ENCODE measurements at places on chromosomes 6 and 20.

- no peak for DNase-seq
Measured at GRCh38 chr6:119483908-119484307, 134.3 kb upstream of the MAN1A1 start.

GRCh38 chr6:97456070-97456469 is 173.1 kb upstream of the MMS22L start:
- DNase-seq = no peak

DNA sequence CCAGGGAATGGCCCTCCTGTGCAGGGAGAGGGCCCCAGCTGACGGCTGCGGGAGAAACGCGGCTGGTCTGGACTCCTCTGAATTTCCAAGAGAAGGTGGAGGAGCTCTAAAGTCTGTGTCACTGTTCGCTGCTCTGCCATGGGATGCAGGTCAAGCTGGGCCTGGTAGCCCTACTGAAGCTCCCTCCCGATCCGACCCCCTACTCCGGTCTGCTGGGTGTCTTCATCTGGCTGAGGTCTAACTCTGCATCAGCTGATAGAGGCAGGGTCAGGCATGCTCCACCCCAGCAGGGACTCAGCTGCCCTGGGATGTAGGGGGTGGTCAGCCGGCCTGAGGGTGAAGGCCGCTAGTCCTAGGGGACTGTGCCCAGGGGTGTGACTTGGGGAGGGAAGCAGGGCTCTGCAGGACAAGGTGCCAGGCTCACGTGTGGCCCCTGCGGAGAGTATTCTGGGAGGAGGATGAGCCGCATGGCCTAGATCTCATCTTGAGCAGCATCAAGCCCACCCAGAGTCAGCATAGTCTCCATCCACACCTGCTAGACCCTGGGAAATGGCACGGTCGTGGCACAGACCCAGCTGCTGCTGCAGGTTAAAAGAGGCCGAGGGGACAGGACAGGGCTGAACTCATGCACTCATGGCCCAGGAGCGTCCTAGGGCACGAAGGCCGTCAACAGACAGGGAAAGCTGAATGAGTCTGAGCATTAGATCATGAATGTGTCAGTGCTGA is 1.4 kb downstream of the CST3 start:
- DNase-seq = no peak

- no peak for DNase-seq
Measured at GRCh38 chr6:36336779-36337241, at the start of gene BNIP5. Gene BNIP5, minus strand, starts transcription at chr6:36336888. Its CDS starts 6,198 bp downstream, at chr6:36330690.

DNA sequence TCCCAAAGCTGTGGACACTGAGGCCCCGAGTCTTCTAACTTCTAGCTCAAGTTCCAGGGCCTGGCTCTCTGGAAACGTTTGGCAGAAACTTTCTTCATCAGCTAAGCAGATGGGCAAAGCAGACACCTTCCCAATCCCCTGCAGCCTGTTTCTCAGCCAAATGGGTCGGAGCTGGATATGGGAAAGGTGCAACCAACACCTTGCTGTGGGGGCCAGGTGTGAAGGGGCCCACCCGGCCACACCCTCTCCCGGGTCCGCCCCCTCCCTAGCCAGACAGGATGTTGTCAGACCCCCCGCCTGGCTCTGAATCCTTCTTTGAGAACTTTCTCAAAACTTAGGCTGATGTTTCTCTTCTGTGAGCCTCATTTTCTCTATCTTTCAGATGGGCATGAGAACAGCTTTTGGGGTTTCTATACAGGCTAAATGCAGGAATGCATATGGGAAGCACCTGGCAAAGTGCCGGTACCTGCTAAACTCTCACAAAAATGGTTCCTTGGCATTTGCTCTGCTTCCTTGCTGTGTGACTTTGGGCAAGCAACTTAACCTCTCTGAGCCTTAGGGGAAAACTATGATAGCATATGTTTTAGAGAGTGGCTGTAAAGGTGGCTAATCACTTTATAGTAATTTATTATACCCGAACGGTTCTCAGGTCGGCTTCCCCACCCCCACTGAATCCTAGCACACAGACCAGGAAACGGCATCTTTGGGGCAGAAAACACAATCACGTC is 1.8 kb downstream of the SNAI1 start:
- DNase-seq = no peak

DNA sequence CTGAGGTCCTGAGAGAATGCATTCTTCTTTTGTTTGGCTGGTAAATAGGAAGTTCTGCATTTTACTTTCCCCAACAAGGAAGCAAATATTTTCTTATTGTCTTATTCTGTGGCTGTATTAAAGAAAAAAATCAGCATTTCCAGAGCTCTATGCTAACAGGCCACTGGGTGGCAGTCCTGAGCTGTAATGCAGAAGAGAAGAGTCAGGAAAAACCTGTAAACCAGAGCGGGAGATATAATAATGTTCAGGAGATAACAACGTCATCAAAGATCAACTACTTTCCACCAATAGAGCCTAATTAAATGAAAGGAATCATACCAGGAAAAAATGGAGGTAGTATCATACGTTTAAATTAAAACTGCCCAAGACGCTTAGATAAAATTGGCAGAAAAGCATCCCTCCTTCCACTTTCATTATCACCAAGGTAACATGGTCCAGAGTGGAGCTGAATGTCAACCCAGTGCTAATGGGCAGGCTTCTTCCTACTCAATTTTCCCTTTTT is 55.6 kb upstream of the CARMIL1 start:
- DNase-seq = peak; percentile 90

- no peak for DNase-seq
Measured at GRCh38 chr6:111808493-111808892, 64.8 kb downstream of the FYN start.

DNA sequence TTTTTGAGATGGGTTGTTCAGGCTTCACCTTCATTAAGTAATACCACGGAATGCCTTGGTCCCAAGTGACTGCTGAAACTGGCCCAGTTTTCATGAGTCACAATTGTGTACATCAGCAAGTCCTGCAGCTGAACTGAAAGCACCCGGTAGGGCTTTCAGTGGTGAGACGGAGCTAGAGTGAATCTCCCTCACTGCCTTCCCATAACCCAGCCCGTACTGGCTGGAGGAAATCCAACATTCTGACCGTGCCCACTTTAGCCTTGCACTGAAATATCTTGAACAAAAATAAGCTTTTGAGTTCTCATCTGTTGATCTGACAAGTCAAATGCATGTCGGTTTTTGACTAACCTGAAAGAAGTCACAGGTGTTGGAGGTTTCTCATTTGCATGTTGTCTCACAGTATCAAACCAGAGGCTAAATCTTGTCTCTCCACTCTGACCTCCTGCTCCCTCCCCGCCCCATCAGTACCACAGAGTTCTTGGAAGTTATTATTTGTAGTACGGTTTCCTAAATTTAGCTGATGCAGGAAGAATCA is 35.9 kb downstream of the DUSP22 start:
- no peak for DNase-seq

- DNase-seq = peak; percentile 70
Measured at GRCh38 chr20:32585011-32585585, at the start of gene NOL4L. Gene NOL4L, minus strand, starts transcription at chr20:32585333. Its CDS starts 443 bp downstream, at chr20:32584890.

DNA sequence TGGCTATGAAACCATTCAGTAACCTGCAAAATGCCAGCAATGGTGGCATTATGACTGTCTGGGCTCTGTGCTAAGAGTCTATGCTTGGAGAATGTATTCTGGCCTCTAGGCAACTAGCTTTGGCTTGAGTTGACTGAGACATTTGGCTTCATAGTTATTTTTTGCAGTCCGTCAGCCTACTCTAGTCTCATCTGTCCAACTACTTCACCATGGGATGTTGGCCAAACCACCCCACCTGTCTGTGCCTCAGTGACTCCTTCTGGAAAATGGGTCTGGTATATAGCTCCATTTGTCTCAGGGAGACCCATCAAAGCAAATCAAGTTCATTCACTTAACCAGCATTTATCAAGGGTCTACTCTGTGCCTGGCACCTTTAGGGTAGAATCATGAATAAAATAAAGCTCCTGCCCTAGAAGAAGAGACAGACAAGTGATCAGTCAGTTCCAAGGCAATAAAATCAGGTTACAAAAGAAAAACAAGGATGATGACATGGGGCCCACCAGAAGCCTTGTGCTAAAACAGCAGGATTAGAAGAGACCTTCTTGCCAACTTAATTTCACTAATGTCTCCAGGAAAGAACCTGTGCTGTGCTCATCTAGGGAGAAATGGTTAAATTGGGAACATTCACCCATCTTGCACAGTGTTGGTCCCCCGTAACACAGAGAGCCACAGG is 102.4 kb upstream of the ARMC2 start:
- no peak for DNase-seq

GRCh38 chr20:38945012-38945411 is 17.1 kb upstream of the DHX35 start:
- DNase-seq = peak; percentile 57

DNA sequence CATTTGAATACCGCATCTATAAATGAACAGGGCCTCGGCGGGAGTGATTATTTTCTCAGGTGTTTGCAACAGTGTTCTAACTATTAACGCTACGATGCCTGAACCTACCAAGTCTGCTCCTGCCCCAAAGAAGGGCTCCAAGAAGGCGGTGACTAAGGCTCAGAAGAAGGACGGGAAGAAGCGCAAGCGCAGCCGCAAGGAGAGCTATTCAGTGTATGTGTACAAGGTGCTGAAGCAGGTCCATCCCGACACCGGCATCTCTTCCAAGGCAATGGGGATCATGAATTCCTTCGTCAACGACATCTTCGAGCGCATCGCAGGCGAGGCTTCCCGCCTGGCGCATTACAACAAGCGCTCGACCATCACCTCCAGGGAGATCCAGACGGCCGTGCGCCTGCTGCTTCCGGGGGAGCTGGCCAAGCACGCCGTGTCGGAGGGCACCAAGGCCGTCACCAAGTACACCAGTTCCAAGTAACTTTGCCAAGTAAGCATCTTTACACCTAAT is 70.9 kb downstream of the HFE start:
- peak; percentile 99 for DNase-seq

DNA sequence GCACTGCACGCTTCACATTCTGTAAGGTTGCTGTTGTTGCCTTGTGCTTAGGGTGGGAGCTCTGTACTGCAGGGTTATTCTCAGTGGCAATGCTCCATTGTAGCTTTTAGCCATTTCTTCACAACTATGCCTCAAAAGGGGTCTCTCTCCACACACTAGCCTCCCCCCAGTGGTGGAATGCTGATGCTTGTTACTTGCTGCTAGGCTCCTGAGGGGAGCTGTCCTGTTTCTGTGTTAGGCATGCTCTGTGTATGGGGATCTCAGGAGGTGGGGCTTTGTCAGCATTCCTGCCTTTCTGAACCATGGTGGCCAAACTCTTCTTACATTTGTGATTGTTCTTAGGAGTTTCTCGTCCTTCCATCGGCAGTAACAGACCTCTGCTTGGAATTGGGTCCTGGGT is 18.8 kb downstream of the TMEM170B start:
- no peak for DNase-seq

DNA sequence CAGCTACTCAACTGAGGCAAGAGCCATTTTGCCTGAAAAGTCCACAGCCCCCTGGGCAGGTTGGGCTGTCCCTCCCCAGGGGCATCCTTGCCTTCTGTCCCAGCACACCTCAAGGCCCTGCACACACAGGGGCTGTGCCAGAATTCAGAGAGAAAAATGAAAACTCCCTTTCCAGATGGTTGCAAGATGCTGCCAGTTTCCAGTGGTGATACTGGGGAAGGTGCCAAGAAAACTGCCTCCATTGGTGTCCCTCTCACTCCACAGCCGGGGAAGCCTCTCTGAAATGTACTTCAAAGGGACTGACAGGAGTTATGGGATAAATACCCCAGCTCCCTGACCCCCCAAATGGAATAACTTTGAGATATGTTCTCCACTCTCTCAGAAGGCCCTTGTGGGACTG is 154.2 kb upstream of the MAFB start:
- no peak for DNase-seq

DNA sequence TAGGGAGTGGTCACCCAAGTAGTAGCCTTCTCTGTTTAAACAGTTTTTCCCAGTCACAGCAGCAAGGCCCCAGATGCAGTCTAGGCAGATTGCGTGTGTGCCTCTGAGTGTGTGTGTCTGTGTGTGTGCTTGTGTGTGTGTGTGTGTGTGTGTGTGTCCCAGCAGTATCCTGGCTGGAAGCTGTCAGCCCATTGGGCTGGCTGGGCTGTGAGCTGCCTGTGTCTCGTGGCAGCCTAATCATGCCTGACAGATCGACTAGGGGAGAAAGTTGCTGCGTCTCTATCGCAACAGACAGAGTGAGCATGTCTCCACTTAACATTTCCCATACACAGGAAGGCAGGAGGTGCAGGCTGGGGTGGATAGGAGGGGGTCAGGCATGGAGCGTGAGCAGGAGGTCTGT is 42.9 kb upstream of the LRFN2 start:
- no peak for DNase-seq

- DNase-seq = no peak
Measured at GRCh38 chr6:25419879-25420278, 140.7 kb downstream of the CARMIL1 start.

DNA sequence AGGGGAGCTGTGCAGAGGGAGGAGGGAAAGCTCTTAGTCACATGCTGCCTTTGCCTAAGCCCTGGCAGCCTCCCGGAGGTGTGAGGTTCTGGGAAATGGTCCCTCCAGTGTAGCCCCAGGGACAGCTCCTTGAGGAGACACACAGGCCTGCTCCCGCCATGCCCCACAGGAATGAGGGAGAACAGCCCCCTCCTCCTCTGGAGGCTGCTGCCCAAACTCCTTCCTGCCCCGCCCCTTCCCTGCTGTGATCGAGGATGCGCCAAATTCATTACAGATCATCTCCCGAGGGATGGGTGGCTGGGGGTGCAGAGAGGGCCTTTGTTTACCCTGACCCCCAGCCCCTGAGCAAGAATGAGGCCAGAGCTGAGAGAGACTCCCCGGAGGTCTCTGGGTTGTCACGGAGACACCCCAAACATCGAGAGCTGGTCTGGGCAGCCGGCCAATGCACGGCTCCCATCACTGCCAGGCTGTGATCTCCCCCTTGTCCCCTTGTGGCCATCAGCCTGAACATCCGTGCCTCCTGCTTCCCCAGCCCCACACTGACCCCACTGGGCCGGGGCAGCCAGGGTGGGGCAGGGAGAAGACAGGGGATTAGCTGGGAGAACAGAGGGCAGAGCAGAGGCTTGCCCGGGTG is 8.4 kb downstream of the CYP21A2 start:
- no peak for DNase-seq

DNA sequence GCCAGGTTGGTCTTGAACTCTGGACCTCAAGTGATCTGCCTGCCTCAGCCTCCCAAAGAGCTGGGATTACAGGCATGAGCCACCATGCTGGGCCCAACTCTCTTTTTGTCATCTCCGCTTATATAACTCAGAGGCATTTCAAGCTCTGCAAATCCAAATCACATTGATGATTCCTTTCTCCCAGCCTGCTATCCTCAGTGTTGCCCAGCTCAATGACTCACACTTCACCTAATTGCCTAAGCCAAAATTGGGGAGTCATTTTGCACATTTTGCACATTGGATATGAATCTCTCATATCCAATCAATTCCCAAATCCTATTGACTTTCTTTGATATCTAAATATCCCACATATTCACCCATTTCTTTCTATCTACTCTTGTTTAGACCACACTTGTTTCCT is 3.9 kb downstream of the UTRN start:
- DNase-seq = no peak
